RWPE2 (cell line): ENCODE measurements at places on chromosomes 6 and 20.

GRCh38 chr6:125154761-125155135, 1.2 kb downstream of the TPD52L1 start:
- DNase-seq = no peak

GRCh38 chr6:63441266-63441956, 121.6 kb upstream of the LGSN start:
- no peak for DNase-seq

GRCh38 chr6:76631622-76632021, 559.2 kb upstream of the IMPG1 start:
- no peak for DNase-seq

- DNase-seq = no peak
Observed at GRCh38 chr6:165987483-165988301, 180.0 kb downstream of the TBXT start.

GRCh38 chr6:2962636-2963035, 8.7 kb downstream of the SERPINB6 start:
- DNase-seq = no peak

GRCh38 chr6:97040355-97040860, 115.9 kb downstream of the KLHL32 start:
- DNase-seq = no peak

- no peak for DNase-seq
Observed at GRCh38 chr20:47016068-47016664, 121.5 kb downstream of the EYA2 start.

- DNase-seq = no peak
Observed at GRCh38 chr6:11586536-11586935, 49.0 kb downstream of the TMEM170B start.

GRCh38 chr20:56829788-56830385, 200.8 kb downstream of the TFAP2C start:
- DNase-seq = no peak

- DNase-seq = no peak
Observed at GRCh38 chr20:7980332-7981046, 39.1 kb downstream of the TMX4 start.

DNA sequence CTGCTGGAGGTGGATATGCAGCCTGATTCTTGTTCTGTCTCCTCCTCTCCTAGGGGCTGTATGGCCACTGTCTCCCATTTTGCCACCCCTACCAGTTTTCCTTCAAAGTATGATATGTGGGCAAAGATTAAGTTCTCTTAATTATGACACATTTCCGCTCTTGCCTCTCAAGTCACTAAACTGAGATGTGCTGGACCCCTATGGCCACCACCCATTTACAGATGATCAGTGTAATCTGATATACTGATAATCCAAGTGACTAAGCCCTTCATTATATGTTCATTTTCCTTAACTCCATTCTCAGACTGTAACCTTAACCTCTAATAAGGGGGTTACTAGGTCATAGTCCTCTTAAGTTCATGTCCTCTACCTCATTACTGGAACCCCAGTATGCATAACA, 711 bp upstream of the C20orf141 start:
- no peak for DNase-seq

- DNase-seq = no peak
Observed at GRCh38 chr6:142914937-142915697, 29.9 kb downstream of the HIVEP2 start.

DNA sequence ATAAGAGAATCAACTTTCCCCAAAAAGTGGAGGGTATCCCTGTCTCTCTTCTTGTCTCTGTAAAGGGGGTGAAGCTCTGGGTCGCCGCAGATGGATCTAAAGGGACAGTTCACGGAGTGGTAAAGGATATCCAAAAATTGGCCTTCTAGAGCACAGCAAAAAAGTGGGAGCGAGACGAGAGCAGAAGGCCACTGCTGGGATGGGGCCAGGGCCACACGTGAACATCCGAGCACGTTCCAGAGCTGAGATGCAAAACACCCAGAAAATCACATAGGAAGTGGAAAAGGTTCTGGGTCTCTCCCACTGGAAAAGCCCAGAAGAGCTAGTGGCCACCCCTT, 837 bp downstream of the TRAM2 start:
- no peak for DNase-seq

GRCh38 chr6:89828988-89829471, 650 bp upstream of the CASP8AP2 start:
- DNase-seq = no peak

- DNase-seq = no peak
Observed at GRCh38 chr20:52652271-52652670, 319.9 kb upstream of the TSHZ2 start.

GRCh38 chr6:139657119-139657518, 282.7 kb upstream of the CITED2 start:
- no peak for DNase-seq

DNA sequence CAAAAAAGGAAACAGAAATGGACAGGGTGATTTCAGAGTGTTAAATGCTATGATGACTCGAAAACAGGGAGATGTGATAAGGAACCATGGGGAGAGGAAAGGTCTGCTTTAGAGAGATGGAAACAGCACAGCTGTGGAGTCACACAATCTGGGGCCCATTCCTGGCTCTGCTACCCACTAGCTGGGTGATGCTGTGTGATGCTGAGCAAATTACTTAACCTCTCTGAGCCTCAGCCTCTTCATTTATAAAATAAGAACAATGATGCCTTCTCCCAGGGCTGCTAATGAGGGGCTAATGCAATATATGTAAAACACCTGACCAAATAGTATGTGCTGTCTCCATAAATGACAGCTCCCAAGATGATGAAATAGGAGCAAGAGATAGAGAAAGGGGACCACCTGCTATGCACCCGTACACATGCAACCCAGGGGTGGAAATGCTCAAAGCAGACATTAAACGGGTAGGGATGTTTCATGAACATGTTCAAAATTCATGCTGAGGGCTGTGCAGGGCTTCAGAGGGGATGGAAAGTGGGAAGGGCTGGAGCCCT, 27.7 kb downstream of the MDGA1 start:
- DNase-seq = no peak

DNA sequence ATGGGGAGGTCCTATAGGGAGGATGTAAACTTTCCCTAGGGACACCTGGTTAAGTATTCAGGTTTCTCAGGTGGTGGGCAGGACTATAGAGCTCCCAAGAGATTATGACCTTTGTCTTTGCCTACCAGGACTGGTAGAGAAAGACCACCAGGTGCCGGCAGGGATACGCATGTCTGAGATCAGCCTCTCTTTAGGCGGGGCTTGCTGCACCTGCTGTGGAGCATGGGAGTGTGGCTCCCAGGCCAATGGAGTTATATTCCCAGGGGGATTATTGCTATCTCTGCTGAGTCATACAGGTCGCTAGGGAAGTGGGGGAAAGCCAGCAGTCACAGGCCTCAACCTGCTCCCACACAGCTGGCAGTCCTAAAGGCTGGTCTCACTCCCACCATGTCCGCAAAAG, 280.5 kb upstream of the MMS22L start:
- DNase-seq = no peak

DNA sequence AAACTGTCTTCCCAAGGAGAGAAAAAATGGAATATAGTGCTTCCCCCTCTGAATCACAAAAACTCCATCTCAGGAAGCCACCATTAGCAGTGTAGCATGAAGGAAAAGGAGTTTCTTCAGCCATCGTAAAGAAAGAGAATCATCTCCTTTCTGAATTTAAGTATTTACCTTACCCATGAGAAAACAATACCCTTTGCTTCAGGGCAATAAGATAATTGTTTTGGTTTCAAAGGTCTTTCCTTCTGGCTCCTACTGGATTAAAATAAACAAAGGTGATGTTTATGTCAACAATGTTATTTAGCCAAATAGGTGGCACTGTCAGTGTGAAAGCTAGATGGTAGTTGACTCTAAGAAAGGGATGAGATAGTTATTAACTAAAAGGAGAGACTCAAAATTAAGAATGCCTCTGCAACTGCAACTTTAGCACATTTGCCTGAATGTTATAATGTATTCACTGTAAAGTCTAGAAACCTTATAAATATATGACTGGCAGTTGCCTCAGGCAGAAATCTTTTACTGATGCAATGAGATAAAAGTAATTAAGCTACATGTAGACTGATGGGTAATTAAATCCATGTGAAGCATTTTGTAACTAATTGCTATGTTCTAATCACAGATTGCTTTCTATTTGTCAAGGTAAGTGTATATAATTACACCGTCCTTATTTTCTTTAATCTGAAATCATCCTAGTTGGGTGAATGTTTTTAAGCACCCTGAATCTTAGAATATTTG, 399.0 kb downstream of the CDKAL1 start:
- DNase-seq = no peak

GRCh38 chr6:5557506-5557905, 296.2 kb downstream of the FARS2 start:
- DNase-seq = no peak

DNA sequence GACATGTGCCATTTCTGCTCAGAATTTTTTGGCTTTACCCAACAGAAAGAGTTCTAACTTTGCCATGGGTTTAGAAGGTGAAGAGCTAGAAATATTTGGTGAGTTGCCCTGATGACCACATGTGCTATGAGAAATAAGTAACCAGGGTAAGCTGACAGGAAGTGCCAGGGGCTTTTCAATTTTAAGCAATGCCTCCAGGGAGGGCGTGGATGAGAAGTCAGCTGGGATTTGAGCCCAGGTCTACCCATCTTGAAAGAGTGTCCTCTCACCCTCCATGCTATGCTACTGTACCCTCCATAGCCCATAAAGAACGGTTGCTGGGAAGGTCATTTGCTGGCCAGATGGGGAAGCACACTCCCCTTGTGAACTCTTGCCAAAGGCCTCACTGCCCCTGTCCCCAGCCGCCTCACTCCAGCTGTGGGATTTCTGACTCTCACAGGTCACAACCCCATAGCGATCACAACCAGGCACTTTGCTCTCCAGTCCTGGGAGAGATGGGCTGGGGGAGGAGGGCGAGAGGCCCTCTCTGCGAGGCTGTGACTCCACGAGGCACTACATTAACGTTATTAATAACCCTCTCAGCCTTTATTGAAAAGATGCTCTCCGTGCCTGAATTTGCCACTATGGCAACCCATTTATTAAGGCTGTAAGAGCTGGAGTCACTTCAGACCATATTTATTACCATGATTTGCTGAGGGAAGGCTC, 291.1 kb downstream of the DHX35 start:
- no peak for DNase-seq
